ENCODE measurements at places on chromosomes 1 and 21.

DNA sequence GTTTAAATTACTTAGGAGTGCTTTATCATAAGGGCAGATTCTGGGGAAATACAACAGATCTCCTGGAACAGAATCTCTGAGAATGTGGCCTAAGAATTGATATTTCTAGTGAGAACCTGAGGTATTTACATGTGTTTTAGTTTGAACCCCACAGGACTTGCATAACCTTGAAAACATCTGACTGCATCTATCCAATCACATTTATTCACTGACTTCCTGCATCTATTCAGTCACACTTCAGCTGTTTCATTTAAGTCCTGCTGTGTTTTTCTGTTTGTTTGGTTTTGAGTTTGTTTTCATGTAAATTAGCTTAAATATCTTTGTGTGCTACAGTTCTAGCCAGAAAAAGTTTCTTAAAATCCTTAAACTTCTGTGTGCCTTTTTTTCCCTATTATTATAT, 1260.7 kb downstream of the PLA2G4A start:
- no peak for DNase-seq

DNA sequence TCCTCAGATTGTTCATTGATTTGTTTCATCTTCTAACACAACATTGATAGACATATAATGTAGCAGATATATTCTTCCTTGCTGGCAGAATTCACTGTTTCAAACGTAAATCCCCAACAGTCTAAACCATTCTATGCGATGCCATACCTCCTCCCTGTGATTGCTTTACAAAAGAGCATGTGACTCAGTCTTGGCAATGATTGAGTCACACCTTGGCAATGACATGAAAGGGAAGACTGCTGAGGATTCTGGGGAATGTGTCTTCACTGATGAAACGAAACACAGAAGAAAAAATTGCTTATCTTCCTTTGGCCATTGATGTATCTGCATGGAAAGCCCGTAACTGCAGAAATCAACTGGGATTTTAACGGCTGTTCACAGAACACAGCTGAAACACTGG, 409.6 kb upstream of the ZRANB2 start:
- no peak for DNase-seq

GRCh38 chr1:214563881-214564280, 12.5 kb upstream of the PTPN14 start:
- no peak for DNase-seq

GRCh38 chr21:29082046-29082815, 8.8 kb upstream of the CCT8 start:
- DNase-seq = peak; percentile 66

GRCh38 chr1:11101347-11101746, 1.7 kb upstream of the EXOSC10 start:
- DNase-seq = no peak

DNA sequence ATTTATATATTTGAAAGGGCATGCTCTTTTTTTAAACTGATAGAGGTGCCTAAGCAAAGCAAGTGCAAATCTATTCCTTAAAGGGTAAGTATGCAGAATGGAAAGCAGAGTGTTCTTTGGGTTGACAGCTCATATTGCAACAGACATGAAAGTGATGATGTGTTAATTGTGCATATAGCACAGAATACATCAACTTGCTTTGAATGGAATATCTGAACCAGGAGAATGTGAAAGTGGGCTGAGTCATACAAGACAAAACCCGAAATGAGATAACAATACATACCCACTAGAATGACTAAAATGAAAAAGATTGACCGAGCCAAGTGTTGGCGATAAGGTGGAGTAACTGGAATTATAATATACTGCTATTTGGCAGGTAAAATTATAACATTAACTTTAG, 4.3 kb downstream of the CR1 start:
- DNase-seq = no peak

DNA sequence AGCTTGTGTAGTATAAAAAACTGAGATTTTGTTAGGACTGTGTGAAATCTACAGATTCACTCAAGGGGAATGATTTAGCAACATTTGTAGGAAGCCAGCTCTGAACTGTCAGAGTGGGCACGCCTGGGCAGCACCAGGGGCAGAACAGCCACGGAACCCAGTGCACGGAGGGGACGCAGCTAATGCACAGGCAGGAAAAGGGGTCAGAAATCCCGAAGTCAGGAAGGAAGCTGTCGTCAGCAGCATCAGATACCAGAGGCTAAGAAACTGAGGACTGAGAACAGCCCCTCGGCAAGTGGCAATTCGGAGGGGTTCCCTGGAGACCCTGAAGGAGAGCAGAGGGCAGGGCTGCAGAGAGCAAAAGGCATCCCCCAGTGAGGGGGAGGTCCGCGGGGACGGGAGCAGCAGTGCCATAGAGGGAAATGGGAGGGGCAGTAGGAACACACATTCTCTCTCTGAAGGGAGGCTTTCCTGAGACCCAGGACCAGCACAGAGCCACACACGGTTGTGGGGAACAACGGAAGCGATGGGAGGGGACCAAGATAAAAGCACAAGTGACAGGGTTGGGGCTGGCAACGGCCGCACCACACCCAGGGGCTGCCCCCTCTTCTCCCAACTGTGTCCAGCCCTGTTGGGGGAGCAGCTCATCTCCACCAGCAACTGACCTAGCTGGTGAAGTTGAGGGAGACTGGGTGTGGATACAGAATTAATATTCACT, 12.7 kb downstream of the UBE2J2 start:
- DNase-seq = no peak

GRCh38 chr1:82565146-82565545, 764.4 kb downstream of the ADGRL2 start:
- no peak for DNase-seq

- DNase-seq = no peak
Observed at GRCh38 chr1:196405839-196406238, 202.4 kb downstream of the KCNT2 start.

GRCh38 chr1:168005529-168005928, 68.7 kb upstream of the MPC2 start:
- DNase-seq = no peak

GRCh38 chr1:163071405-163072255, 2.5 kb downstream of the RGS4 start:
- peak; percentile 7 for DNase-seq

DNA sequence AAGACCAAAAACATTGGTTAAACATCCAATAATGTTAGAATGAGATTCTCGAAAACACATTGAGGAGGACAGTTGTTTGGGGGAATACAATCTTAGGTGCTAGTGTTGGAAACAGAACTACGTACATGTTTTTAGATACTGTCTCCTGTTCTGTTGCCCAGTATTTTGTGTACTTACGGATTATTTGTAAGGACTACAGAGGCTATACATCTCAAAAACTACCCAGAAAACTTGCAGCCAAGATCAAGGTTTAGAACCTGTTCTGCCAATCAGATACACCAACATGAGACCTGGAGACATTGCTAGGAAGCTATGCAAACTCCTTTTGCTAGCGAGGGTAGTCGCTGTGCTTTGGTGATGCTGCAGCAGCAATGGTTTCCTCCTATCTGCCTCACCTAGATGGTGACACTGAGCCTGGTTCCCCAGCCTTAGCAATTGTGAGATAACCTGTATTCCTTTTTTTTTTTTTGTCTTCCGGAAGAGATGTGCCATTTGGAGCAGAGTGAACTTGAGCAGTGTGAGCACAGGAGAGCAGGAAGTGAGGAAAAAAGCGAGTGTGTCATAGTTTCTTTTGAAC, 21.8 kb downstream of the YBX1 start:
- no peak for DNase-seq

DNA sequence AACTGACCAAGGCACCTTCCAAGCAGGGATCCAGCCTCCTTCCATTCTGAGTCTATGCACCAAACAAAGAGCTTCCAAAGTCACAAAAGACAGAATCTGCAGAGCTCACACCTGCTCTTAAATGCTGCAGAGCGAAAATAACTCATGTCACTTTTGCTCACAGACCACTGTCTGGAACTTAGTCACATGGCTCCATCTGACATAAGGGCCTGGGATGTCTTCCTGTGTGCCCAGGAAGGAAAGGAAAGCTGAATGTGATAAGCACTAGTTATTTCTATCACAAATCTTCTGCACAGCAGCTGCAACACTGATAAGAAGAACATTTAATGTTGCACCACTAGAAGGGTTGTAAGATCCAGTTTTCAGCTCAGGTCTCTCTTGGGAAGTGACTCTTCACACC, 39.5 kb upstream of the SGIP1 start:
- no peak for DNase-seq

DNA sequence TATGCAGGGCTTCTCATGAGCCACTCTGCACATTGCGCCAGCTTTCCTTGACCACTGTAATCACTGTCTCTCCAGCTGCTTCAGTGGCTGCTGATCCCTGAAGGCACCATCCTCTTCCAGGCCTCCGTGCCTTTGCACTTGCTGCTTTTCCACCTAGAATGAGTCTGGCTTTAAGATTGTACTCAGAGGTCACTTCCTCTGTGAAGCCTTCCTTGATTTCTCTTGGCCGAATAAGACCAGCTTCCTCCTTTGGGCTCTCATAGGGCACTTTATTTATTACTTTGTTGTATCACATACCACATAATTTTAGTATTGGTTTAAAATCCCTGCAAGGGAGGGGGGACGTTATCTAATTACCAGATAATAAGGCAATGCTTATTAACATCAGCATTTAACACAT, 10.6 kb downstream of the CACNA1E start:
- DNase-seq = no peak

- DNase-seq = no peak
Observed at GRCh38 chr1:59751801-59752200, 62.9 kb upstream of the HOOK1 start.

- DNase-seq = no peak
Observed at GRCh38 chr1:107276247-107276646, 135.4 kb downstream of the NTNG1 start.

GRCh38 chr21:38531591-38531990, 33.3 kb upstream of the ERG start:
- DNase-seq = no peak

DNA sequence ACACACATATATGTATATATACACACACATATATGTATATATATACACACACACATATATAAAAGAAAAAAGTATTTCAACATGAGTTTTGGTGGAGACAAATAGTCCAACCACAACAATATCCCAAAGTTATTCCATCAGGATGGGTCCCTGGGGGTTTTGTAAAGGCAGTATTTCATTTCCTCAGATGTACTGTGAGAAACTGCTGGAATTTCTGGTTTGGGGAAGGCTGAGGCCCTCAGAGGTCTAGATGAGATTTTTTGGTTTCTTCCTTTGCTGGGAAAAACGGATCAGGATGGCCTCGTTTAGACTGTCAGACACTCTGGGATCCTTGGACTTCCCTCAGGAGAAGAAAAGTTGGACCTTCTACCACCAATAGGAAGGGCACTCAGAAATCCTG, 36.5 kb upstream of the TENT5B start:
- DNase-seq = no peak

- no peak for DNase-seq
Observed at GRCh38 chr21:27643326-27643725, 676.4 kb upstream of the ADAMTS5 start.

DNA sequence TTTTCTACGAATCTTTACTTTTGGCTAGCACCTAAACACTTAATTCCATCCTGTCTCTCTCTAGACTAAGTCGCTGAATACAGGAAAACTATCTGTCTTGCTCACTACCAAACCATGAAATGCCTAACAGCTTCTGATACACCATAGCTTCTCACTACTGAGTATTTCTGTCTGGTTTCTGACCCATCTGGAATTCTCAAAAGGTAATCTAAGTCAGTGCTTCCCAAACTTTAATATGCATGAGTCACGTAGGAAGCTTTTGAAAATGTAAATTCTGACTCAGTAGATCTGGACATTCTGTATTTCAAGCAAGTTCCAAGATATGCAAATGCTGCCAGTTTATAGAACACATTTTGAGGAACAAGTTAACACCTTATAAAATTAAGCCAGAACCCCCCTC, 9.2 kb upstream of the OVGP1 start:
- no peak for DNase-seq

DNA sequence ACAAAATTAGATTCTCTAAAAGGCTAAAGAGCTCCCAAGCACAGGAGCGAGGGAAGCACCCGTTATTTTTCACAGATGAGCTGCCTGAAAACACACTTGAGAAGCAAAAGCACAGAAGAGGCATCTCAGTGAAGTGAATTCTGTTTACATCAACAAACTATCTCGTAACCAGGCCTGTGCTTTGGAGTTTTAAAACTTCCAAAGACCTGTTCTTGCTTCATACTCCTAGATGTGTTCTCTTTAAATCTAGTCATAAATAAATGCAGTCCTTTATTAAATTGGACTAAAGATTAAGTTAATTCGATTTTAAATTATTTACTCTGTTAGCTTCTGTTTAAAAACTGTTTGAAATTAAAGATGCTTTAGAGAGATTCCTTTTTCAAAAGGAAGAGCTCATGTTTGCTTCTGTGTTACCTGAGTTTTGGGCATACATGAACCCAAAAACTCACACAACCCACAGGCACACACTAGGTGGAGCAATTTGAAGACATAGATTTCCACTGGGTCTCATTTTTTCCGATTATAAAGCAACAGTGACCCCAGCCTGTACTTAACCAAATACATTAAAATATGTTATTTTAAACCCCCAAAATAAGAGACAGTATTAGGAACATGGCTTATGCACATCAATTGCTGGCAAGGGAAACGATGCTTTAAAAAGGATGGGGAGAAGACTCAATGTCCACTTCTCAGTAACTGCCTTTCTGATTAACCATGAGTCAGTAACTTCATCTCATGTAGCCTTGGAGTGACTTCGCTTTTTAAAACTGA, 648.2 kb downstream of the SMYD3 start:
- DNase-seq = no peak

DNA sequence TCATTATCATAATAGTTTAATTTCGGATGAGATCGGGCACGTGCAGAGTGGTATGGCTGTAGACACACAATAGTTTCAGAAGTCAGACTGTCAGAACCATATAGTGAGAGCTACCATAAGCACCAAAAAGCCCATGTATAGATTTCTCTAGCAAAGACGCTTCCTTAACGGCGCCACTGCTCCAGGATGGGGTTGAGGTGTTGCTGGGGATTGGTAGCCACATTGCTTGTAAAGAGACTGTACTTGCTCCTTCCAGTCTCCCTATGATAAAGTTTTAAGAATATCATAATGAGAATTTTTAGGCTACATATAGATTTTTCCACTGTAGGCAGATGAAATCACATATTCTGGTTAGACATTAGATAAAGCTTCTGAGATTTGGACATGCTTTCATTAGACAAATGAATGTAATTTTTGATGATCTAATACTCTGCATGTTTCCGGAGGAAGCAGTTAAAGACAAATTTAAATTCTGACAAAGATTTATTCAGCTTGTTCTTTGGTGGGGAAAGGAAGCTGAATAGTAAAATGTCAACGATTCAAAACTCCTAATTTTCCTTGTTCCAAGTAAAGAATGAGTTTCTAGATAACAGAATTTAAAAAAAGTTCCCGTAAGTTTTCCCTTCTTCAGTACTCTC, 77.7 kb downstream of the MAP3K7CL start:
- DNase-seq = no peak

GRCh38 chr1:183780159-183780558, 24.8 kb upstream of the RGL1 start:
- no peak for DNase-seq

GRCh38 chr1:219296430-219297355, 123.0 kb downstream of the LYPLAL1 start:
- DNase-seq = no peak

- no peak for DNase-seq
Observed at GRCh38 chr1:53416269-53416813, 42.9 kb upstream of the DMRTB1 start.

Data from inflammatory macrophage (primary cell).